ENCODE measurements at places on chromosomes 2 and 18.

GRCh38 chr18:62827397-62827796 is 112.1 kb downstream of the PHLPP1 start:
- DNase-seq, result no peak

DNA sequence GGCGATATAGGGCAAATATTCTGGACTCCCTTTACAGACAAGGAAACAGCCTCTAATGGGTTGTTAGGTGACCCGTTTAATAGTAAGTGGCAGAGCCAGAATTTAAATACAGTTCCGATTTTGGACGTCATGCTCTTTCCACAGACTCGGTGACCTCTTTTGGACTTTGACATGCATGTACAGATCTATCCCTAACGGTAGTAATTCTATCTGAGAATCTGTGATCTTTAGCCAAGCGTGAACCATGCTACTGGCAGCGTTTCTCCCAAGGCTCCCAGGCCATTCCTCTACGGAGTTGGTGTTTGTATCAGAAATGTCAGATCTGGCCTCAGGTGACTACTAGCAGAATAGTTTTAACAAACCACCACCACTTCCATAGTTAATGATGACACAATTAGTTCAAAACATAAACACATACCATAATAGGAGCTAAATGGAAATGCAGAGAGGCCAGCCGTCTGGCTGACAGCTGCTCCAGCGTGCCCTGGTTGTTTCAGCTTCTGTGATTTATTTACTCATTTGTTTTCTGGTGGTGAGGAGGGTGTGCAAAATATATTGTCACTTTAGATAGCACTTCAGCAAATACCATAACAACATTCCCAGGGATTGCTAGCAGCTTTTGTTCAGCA is 304.6 kb upstream of the LYPD1 start:
- no peak for DNase-seq

- DNase-seq, result no peak
These were observed 206.7 kb downstream of the TCF4 start for GRCh38 chr18:55381277-55381676.

DNA sequence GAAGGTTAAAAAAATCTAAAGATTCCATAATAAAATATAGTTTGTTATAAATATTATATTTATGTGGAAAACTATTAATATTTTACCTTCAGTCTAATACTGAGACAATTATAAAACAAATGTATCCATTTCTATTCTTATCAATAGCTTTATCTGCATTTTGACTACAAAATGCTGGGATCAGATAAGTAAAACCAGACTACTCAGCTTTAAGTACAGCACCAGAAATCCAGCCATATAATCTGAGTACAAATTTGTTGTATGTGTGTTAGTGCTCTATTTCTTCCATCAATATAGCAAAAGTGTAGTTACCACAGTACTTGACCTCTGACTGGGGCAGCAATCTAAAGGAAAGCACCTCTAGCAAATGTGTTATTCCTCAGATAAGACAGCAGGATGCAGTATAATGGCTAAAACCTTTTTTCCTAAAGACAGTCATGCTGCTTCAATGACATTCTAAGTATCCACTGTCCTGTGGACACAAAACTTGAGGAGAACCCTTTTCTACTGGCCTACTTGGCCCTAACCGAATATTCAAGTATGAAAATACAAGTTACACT is 68.1 kb downstream of the OLA1 start:
- no peak for DNase-seq

- DNase-seq, result no peak
These were observed 14.1 kb upstream of the KLHL41 start for GRCh38 chr2:169495310-169495928.

GRCh38 chr2:123164216-123164615 is 860.9 kb upstream of the CNTNAP5 start:
- no peak for DNase-seq

- no peak for DNase-seq
These were observed 1.7 kb downstream of the TBC1D8 start for GRCh38 chr2:101149241-101150192.

GRCh38 chr18:49921318-49921985 is 108.1 kb upstream of the ACAA2 start:
- DNase-seq, result no peak

- no peak for DNase-seq
These were observed 85.5 kb downstream of the AGPS start for GRCh38 chr2:177478029-177478428.

DNA sequence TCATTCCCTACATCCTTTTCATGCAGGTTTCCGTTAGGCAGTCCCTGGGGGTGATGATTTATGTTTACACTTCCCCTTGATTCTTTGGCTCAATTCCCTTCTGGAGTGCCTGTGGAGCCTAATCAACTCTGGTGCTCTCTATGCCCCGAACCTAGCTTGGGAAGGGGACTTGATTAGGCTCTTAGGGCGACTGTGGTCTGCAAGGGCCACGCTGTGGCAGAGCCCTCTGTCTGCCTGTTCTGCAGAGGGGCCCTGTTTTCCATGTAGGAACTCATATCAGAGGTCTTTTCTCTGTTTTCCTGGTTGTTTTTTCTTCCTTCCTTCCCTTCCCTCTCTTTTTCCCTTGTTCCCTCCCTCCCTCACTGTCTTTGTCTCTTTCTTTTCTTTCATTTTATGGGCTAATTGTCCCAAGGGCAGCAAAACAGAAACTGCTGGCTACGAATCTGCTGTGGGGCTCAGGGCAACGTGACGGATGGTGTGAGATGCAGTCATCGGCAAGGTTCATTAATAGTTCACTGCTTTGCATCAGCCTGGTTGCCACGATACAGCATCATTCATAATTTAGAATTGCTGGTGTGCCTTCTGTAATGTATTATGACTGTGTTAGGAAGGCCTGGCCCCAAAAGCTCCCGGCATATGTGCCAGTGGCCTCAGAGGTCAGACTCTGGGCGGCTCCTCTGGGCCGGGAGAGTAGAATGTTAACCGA is 134.5 kb downstream of the NAPG start:
- no peak for DNase-seq

- no peak for DNase-seq
These were observed 580.9 kb upstream of the HNMT start for GRCh38 chr2:137383391-137383790.

DNA sequence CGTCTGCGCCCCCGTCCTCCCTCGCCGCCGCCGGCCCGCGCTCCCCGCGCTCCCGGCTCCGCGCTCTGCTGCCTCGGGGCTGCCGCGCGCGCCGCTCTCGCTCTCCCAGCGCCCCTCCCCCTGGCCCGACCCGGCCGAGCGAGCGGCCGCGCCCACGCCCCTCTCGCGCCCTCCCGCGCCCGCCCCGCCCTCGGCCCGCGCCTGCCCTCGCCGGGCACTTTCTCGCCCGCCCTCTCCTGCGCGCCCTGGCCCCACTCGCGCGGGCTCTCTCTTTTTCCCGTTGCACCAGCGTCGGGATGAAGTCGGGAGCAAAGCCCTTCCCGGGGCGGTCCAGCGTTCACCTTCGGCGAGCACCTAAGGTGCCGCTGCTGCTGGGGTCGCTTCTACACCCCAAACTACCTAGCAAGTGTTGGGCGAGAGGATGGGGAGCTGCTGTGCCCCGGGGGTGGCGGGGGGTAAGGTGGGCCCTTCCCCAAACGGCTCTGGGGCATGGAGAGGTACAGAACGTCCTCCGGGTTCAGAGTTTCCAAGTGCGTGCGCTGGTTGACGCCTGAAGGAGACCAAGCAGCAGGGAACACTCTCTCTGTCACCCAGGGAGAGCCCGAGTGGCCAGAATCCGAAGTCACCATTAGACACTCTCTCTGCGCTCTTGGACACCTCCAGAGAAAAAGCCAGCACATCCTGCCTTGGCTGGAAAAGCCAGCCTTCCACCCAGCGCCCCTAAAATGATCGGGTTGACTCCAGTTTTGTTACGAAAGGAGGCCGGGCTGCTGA is at the start of gene COLEC12:
Gene COLEC12 (minus strand): TSS at position 70 of the 774 bp plus-strand sequence. CDS start 187 bp downstream, outside the sequence.
- DNase-seq, result no peak

DNA sequence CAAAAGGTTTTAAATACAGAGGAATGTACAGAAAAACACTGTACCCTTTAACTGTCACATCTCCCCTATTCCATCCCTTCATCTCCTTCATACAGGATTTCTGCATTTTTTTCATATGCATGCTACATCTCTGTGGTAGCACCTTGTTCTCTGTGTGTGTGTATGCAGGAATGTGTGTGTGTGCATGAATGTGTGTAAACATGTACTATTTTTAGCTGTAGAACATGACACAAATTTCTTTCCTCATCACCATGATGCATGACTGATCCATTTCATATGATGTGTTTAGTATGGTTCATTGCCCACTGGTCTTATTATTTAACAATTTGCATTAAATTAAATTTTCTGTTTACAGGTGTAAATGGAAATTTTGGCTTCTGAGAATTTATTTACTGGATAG is 21.5 kb upstream of the ZEB2 start:
- no peak for DNase-seq

DNA sequence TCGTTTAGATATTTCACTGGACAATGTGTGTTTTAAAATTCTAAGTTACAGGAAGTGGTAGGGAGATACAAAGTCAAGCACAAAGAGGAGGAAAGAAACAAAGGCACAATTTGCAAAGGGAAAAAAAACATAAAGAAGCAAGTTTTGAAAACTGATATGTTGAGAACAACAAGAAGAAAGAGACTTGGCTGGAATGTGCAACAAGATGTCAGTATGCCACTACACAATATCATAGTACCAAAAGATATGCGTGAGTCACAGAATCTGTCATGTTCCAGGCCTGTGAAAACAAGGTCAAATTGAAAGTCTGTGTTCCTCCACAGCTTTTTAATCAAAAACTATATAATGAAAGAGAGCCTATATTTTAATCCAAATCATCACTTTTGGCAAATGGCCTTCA is 12.0 kb downstream of the EXOC6B start:
- no peak for DNase-seq

DNA sequence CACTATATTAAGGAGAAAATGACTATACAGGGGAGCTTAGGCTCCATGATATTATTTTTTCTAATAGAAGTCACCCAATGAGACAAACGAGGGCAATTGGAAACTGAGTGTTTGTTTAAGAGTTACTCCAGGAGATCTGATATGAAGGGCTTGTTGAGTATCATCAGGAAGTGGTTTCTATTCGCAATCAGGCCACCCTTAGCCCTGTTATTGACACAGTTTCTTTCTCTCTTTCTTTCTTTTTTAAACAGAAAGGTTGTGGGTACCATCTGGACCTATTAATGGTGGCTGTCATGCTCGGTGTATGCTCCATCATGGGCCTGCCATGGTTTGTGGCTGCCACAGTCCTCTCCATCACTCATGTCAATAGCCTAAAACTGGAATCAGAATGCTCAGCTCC is 117.3 kb downstream of the DPP4 start:
- DNase-seq, result no peak

DNA sequence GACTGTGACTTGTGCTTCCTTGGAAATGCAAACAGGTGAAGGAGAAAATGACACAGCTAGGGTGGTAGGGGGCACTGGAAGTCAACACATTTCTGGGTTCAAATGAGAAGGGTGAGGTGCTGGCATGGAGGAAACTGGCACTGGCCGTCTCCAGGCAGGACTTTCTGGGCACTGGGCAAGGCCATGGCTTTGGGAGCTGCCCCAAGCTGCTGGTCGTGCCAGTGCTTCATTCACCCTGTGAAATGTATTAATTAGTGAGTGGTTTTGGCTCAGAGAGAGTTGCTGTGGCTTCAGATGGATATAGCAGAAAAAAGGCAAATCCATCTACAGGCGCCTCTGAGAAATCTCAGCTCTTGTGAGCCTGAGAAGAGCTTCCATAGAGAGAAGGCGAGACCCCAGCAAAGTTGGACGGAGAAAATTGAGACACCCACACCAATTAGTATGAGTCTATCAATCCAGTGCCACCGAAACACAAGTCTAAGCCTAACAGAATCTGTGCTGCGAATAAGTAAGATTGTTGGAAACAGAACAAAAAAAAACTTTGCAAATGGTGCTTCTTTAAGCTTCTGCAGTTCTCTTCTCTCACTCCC is 202.1 kb upstream of the TNP1 start:
- DNase-seq, result no peak

DNA sequence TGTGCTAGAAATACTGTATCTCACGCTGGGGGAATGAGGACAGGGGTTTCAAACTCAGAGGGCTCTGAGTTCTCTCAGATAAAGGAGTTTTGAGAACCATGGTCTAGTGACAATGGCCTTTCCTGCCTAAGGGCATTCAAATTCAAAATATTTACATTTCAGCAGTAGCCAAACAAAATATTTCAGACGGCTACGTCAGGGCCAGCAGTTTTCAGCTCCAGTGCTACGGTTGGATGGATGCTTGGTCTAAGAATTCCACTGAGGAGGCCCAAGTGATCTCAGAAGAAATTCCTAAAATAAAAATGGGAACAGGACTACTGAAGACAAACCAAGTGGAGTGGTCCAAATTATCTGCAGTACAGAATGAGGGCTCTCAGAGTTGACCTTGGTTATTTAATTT is 41.1 kb upstream of the SCG2 start:
- no peak for DNase-seq

- no peak for DNase-seq
These were observed 157.4 kb downstream of the FBXO15 start for GRCh38 chr18:73990258-73990657.

DNA sequence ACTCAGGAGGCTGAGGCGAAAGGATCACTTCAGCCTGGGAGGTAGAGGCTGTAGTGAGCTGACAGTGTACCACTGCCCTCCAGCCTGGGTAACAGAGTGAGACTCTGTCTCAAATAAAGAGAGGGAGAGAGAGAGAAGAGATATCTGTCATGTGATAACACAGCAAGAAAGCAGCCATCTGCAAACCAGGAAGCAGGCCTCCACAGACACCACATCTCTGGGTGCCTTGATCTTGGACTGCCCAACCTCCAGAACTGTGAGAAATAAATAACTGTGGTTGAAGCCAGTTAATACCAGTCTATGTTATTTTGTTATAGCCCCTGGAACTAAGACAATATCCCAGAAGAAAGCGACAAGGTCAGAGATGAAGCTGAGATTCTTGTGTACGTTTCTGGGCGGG is 2.6 kb upstream of the CCDC68 start:
- no peak for DNase-seq

- no peak for DNase-seq
These were observed 53.8 kb downstream of the MAP4K4 start for GRCh38 chr2:101751276-101751815.

- DNase-seq, result no peak
These were observed 562.2 kb upstream of the VWC2L start for GRCh38 chr2:213848631-213849030.

- no peak for DNase-seq
These were observed 1.5 kb upstream of the SLC30A3 start for GRCh38 chr2:27264253-27264752.

- DNase-seq, result no peak
These were observed 86.4 kb upstream of the MAP4K3 start for GRCh38 chr2:39523308-39524044.

DNA sequence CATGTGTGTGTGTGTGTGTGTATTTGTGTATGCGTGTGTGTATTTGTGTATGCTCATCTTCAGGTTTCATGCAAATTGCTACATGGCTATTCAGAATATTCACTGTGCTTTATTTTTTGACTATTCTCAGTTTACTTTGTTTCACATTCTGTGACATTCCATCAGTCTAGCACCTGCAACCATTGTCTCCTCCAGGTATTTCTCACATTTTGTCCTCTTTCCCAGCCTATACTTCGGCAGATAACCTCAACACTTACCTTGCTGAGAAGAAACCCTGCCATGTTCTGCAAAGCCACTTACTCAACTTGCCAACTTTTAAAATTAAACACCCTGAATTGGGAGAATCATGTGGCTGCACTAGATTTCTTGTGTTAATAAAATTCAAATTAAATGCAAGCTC is 135.4 kb upstream of the REG3A start:
- no peak for DNase-seq
